ENCODE measurements at places on chromosomes 4 and X.

- no peak for DNase-seq
These were observed 426 bp downstream of the PORCN start for GRCh38 chrX:48509245-48509590.

GRCh38 chr4:3226467-3226866, 22.5 kb upstream of the MSANTD1 start:
- DNase-seq: no peak

DNA sequence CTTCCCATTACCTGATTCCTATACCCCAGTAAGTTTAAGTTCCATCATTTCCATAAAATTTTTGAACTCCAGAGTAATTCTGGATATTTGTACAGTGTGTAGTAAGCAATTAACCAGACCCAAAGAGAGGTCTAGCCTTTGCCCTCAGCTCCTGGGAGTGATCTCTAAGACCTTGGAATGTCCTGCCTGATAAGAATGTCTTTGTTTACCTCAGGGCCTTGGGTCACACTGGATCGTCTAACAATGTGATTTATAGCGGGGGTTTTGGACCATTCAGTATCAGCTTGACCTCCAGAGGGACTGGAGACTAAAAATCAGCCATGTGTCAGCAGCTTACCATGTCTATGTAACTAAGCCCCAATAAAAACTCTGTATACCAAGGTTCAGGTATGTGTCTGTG, 330.9 kb upstream of the PPP1R2C start:
- no peak for DNase-seq

DNA sequence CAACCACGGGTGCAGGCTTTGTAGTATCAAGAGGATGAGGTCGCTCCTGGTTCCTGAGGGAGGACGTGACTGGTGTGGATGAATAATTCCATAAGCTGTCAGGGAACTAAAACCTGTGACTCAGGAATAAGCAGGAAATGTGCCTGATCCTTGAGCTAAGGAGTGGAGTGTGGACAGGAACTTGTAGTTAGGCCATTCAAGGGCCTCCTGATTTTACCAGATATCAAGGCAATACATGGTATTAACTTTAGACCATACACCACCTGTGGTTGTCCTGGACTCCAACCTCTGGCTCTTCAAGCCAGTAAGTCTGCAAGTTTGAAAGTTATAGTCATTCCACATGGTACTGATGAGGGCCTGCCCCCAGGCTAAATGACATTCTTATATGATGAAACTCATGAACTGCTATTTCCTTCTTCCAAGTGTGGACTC, 12.1 kb upstream of the ING2 start:
- no peak for DNase-seq

DNA sequence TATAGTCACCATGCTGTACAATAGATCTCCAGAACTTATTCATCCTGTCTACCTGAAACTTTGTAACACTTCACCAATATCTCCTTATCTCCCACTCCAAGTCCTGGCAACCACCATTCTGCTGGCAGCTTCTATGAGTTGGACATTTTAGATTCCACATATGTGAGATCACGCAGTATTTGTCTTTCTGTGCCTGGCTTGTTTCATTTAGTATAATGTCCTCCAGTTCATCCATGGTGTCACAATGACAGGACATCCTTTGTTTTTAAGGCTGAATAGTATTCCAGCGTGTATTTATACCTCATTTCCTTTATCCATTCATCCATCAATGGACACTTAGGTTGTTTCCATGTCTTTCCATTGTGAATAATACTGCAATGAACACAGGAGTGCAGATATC, 198.7 kb downstream of the QDPR start:
- DNase-seq: no peak

DNA sequence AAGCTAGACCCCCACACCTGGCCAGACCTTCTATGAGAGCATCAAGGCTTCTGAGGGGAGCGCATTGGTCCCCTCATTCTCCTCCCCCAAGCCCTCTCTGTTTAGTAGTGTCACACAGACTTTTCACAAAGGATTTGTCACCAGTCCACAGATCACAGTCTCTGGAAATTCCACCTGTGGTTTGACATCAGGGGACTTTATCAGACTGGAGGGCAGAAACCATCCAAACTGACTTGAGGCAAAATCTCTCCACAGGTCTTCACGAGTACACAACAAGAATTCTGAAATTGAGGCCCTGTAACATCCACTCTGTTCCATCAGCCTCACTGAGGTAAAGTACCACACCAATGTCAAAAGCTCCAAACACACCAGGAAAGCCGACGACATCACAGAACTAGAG, 112.5 kb downstream of the SH3KBP1 start:
- no peak for DNase-seq

GRCh38 chr4:105751718-105752299, 43.2 kb downstream of the GSTCD start:
- DNase-seq: no peak

- DNase-seq: no peak
These were observed 22.9 kb downstream of the FAM184B start for GRCh38 chr4:17758485-17758884.
